Stimulated activated CD8-positive, alpha-beta memory T cell treated with anti-CD3 and anti-CD28 coated beads, Interleukin-4, amount 100 ng/mL, for 24 hours (primary cell): ENCODE measurements at places on chromosomes 3 and 15.

GRCh38 chr3:52281981-52282801 lies 3.7 kb upstream of the WDR82 start:
- no peak for DNase-seq

GRCh38 chr3:192577271-192577670 lies 150.1 kb downstream of the FGF12 start:
- no peak for DNase-seq

DNA sequence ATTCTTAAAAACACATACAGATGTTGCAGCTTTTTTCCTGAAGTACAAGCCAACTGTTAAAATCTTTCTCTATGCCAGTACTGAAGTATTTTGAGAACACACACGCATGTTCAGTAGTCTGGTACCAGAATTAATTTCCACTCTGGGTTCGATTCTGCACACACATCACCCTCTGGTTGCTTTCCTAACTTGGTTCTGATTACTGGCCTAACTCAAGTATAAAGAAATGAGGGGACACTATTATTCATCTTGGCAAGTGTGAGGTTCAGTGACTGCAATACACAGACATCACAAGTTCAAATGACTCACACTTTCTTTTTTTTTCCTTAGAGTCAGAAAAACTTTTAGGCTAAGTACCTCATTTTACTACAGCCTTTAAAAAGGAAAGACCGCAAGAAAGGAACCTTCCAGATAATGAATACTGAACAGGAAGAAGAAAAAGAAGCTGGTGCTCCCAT lies 37.4 kb upstream of the LDHAL6B start:
- DNase-seq = no peak

- DNase-seq = no peak
These were observed 128.4 kb upstream of the HACD2 start for GRCh38 chr3:123713211-123713610.

DNA sequence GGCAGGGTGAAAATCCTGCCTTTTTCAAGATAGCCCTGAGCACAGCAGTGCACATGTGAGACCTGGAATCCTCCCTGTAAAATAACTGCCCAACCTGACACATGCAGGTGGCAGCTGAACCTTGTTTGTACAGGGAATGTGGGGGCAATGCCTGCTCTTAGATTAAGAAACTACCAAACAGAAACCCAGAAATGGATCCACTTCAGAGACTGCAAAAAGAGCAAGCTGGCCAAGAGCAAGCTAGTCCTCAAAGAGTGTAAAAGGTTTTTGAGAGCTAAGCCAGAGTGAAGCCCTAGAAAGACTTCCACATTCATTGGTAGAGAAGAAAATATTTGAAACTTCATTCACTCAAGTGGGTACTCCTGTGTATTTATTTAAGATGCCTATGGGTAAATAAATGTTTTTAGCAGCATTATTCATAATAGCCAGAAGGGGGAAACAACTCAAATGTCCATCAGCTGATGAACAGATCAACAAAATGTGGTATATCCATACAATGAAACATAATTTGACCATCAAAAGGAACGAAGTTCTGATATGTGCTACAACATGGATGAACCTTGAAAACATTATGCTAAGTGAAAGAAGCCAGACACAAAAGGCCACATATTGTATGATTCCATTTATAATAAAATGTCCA lies 96.0 kb upstream of the TSC22D2 start:
- DNase-seq = no peak

DNA sequence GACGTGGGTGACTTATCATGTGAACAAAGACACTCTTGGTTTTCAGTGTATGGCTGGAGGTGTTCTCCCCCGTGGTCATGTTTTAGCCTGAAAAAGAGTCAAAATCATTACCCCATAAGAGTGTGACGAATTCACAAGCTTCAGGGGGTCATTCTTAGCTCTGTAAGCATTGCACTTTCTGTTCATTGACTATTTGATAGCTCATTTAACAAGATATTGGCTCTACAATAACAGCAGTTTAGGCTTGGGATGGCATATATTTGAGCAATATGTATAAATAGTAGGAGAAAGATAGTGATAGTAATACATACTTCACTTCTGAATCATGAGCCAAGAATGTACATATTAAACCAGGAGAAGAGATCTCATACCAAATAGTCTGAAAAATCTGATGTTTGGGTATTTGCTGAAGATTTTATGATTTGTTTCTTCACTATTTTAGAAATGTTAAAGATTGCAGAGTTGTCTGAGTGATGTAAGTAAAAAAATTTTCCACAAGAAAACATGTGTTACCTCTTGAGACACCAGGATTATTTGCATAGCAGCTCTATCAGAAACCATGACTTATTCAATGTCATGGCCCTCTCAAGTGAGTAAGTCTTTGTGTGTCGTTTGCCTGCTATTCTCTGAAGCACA lies 996.0 kb downstream of the OTOL1 start:
- no peak for DNase-seq

GRCh38 chr3:133894353-133895207 lies 1.1 kb downstream of the RAB6B start:
- DNase-seq = no peak

DNA sequence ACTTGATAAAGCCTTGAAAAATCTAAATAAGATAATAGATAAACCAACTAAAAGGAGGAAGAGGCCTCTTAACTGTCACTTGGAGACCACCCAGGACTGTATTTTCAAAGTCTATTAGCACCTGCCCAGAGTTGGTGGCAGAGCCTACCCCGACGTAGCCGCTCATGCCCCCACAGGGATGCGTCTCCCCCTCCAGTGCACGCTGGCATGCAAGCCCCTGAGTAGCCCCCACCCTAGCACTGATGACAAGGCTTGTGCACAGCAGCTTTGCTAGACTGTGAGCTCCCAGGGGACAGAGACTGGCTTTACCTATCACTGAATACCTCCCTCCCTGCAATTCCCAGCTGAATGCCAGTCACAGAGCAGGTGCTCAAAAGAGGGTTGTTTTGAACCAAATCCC lies 54.1 kb upstream of the HES1 start:
- no peak for DNase-seq

- no peak for DNase-seq
These were observed 11.4 kb downstream of the FAM107A start for GRCh38 chr3:58565621-58566397.

DNA sequence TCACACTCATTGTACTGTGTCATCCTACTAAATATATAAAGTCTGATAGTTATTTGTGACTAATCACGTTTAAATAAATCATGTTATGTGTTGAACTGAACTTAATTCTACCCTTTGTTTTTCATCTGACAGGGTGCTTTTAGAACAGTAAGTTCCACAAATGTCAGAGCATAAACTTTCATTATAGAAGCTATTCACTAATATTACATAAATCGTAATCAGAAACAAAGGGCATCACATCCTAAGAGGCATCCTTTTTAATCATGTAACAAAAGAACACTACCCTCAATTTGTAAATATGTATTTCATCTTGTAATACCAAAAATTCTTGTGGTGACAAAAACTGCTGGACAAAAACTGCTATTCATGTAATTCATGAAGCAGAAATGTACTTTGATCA lies 50.8 kb downstream of the KCNH8 start:
- DNase-seq = no peak

GRCh38 chr15:99673111-99673510 lies 60.1 kb downstream of the LYSMD4 start:
- no peak for DNase-seq

DNA sequence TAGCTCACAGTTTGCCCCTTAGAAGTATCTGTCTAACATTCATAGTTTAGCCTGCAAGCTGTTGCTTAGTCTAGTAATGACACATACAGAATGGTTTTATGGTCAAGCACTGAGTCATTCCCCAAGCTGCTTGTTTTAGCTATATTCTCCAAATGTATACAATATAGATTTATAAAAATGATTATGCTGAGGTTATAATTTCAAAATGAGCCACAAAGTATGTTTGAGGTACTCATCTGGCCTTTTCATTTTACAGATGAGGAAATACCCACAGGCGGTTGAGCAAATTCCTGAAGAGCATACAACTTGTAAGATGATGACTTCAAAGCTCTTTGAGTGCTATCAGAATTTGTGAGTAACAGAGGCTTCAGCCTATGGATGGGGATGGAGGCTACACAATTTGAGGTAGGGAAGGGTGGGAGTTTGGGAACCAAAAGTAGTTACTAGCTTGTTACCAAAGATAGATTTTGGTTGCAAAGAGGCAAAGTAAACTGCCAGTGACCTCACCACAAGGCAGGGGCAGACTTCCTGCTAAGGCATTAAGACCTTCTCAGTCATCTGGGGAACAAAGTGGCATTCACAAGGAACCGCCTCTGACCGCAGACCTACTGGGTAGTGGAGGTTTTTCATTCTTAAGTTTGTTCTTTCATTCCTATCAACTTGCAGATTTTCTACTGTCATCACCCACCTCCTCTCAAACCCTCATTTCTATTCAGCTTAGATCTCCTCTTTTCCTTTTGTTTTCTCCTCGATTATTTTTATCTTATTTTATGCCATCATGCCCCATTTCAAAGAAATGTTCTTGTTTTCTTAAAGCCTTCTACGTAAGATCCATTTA lies 257.2 kb upstream of the NECTIN3 start:
- peak; percentile 25 for DNase-seq

DNA sequence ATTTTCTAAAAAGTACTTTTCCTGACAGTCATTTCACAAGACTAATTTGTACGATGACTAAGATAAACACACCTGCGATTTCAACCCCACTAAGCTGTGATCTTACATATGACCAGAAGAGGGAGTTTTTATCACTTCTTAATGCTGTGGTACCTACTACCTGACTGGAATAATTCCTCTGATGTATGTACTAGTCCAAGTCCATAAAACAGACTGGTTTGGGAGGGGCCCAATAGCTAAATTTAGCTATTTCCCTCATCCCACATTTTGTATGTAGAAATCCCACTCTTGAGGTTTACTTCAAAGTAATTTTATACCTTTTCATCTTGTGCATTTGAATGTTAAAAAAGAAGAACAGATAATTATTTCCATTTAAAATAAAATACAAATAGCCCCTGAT lies 49.7 kb upstream of the SCAANT1 start:
- DNase-seq = no peak

GRCh38 chr15:45434078-45434567 lies 55.8 kb upstream of the GATM start:
- no peak for DNase-seq

DNA sequence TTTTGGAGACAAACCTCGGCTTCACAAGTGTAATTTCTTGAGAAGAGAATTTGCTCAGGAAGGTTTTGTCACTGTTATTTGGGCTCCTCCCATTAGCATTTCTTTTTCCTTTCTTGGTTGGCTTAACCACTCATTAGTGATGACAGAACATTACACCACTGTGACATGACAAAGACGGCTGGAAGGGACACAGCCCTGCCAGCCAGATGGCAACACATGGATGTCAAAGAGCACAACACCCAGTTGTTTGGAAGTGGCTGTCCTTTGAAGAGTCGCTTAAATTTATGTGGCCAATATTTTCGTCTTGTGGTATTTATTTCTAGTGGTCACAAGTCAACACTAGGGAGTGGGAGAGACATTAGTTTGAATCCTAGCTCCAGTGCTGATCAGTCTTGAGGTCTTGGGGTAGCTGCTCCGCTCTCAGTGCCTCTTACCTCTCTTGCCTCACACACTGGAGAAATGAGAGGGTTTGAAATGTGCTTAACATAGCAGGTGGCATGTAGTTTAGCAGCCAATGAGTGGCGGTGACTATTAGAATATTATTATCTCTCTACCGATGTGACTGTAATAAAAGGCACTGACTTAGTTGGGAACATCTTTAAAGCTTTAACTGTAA lies 92.8 kb downstream of the FRMD4B start:
- no peak for DNase-seq
